ENCODE measurements at places on chromosomes 11 and 22.

GRCh38 chr22:22942511-22943329 is 55.1 kb downstream of the IGLL5 start:
- DNase-seq, result peak; percentile 54

DNA sequence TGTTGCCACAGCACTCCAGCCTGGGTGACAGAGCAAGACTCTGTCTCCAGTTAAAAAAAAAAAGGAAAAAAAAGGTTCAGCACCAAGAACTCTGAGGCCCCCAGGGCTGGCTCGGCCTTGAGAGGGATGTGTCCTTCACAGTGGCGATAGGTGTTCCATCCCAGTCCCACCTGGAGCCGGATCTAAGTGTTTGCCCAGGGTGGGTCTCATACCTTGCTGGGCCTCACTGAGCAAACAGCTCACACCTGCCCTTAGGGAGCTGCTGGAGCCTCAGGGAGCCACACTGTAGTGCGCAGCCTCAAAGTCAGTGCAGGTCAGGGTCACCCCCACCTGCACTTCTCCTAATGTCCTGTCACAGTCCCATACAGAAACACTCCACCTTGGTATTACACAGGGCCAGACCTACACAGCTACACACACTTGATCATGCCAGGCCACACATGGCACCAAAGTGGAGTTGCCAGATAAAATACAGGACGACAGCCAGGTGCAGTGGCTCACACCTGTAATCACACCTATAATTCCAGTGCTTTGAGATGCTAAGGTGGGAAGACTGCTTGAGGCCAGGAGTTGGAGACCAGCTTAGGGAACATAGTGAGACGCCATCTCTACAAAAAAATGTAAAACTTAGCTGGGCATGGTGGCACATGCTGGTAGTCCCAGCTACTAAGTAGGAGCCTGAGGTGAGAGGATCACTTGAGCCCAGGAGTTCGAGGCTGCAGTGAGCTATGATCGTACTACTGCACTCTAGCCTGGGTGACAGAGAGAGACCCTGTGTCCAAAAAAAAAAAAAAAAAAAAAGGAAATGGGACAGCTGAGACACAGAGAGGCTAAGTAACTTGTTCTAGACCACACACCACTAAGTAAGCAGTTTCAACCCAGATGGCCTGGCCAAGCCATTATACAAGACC is 7.3 kb downstream of the STARD10 start:
- no peak for DNase-seq

DNA sequence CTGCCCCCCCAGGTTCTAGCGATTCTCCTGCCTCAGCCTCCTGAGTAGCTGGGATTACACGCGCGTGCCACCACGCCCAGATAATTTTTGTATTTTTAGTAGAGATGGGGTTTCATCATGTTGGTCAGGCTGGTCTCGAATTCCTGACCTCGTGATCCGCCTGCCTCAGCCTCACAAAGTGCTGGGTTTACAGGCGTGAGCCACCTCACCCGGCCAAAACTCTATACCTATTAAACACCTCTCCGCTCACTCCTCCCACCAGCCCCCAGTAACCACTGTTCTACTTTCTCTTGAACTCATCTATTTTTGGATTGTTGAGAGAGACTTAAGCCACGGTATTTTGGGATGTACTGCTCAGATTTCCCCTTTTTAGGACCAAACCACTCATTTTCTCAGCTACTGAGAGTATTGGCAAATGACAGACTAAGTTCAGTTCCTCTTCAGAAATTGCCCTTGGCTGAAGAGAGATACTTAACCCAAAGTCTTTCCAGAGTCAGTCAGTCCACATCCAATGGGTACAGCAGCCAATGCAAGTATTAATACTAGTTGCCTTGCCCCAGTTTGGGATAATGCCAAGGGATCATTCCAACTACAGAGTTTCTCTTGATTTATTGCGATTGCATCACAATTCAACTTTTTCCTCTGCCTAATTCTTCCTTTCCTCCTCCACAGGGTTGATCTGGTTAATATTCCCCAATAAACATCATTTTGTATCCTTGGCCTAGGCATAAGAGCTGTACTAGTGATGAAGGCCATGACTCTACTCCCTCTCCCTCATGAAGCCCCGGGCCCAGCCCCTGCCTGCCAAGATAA is 36.8 kb upstream of the CSTF3 start:
- no peak for DNase-seq

- DNase-seq, result no peak
Measured at GRCh38 chr11:96199563-96200025, 143.4 kb downstream of the MAML2 start.

- no peak for DNase-seq
Measured at GRCh38 chr22:49070501-49070900, 757.2 kb downstream of the BRD1 start.

- peak; percentile 81 for DNase-seq
Measured at GRCh38 chr11:9039198-9039597, 35.4 kb upstream of the NRIP3 start.

- DNase-seq, result peak; percentile 33
Measured at GRCh38 chr22:33209930-33210784, 152.0 kb upstream of the SYN3 start.

GRCh38 chr11:37459456-37459855 is 861.4 kb upstream of the RAG2 start:
- no peak for DNase-seq

DNA sequence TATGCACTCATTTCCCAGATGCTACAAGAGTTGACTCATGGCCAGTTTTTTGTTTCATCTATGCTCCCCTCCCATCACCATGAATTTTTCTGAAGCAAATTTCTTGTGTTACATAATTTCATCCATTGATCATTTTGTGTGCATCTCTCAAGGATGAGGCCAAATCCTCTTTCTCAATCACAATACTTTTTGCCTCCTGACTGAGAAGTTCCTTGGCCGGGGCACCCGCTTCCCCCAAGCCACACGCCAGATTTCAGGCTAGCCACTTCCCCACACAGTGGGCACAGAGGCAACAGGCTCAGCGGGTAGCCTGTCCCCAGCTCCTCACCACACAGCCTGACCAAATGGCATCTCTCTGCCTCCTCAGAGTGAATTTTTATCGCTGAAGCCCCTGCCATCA is 9.8 kb upstream of the DSCAML1 start:
- no peak for DNase-seq

DNA sequence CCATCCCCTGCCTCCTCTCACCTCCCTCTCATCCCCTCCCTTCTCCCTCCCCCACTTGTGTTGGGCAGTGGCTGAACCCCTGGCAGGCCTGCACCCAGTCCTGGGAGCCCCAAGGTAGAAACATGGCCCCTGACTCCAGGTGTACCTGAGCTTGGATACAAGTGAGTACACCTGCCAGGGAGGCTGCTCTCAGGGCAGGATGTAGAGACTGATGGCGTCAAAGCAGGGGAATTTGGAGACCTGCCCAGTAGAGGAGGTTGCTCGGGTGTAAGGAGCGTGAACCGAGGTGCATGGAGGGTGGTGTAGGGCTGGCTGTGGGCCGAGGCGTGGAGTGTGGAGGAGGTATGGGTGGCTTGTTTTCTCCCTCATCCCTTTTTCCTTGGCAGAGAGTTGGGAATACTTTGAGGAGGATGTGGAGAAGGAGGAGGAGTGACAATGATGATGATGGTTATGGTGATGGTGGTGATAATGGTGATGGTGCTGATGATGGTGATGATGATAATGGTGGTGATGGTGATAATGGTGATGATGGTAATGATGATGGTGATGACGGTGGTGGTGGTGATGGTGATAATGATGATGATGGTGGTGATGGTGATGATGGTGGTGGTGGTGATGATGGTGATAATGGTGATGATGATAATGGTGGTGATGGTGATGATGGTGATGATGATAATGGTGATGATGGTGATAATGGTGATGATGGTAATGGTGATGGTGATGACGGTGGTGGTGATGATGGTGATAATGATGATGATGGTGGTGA is 12.3 kb downstream of the MRGPRG start:
- DNase-seq, result no peak

- DNase-seq, result no peak
Measured at GRCh38 chr11:76228071-76228874, 22.0 kb upstream of the WNT11 start.

GRCh38 chr11:7060868-7061267 is 27.9 kb upstream of the RBMXL2 start:
- DNase-seq, result no peak

GRCh38 chr11:15166204-15166603 is 51.5 kb downstream of the INSC start:
- no peak for DNase-seq

Measured in ACHN (cell line).